ENCODE measurements at places on chromosomes 5 and 9. TPM values are rescaled to one million over a fixed set of nuclear protein-coding genes. Genes with fewer than 3 reads are reported as not detected.

Gene PDZD2
- 9.9 TPM for total RNA-seq

Gene TMC1
- total RNA-seq, result 2.5 TPM

Gene PNPLA7
- 1.6 TPM for total RNA-seq

Gene GRXCR2
- total RNA-seq, result not detected

Gene SYK
- 7.9 TPM for total RNA-seq

Gene INSL6
- total RNA-seq, result not detected

Gene COL27A1
- 17.5 TPM for total RNA-seq

Gene IFNA2
- total RNA-seq, result not detected

Gene TAF11L10
- total RNA-seq, result not detected

Gene NR4A3
- 0.24 TPM for total RNA-seq

Gene ADAMTS2
- 5.9 TPM for total RNA-seq

Gene SLC6A19
- not detected for total RNA-seq

DNA sequence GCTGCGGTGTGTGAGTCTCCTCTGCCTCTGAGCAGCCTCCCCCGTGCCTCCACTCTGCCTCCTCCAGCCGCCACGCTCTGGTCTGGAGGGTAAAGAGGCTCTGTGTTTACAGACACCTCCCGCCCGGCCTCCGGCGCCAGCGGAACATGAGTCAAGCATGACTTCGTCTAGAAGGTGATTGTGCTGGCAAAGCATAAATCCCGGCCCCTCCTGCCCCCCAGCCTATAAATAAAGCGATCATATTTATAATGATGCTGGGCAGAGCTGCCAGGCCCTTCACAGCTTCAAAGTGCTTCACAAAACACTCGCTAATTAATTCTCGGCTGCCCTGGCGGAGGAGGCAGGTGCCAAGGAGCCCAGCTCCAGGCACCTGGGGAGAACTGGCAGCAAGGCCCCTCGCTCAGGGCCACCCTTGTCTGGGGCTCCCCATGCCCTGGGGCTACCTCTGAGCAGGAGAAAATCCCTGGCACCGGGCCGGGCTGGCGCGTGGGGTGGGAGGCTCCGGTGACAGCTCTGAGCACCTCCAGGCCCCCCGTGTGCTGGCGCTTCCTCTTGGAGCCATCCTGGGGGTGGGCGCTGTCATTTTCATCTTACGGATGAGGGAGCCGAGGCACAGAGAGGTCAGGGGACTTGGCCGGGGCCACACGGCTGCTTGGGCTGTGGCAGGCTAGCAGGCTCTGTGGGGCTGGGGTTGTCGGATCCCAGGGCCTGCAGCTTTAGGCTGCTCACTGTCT lies 87.8 kb downstream of the RXRA start:
- DNase-seq, result no peak

GRCh38 chr9:107875571-107875980 lies 386.0 kb upstream of the KLF4 start:
- no peak for DNase-seq

GRCh38 chr9:73153793-73154227 lies 2.1 kb downstream of the ANXA1 start:
- no peak for DNase-seq

- DNase-seq, result no peak
Measured at GRCh38 chr9:134891053-134891452, 10.4 kb downstream of the FCN2 start.

DNA sequence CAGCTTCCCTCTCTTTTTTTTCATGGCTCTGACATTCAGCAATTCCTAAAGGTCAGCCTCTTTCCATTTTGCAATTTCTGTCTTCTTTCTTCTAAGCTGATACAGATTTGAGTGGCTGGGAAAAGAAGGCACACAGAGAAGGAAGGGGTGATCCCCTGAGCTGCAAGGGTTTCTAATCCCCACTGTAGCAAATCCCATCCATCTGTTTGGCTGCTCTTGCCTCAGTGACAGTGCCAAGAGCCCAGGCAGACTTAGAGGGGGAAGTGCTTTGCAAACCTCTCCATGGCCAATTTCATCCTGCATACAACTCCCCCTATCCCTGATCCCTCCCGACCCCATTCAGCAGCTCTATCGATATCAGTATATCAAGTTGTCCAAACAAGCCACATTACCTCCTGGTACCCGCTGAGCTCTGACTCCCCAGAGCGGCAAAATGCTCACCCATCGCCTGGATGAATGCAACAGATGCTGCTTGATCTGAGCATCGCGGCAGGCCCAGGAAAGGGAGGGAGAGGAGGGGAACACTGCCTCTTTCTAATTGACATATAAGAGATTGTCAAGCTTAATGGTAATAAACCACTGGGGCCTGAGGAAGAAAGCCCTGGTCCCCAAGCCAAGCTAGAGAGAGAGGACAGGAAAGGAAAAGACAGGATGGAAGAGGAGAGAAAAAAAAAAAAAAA lies 268.9 kb downstream of the ASTN2 start:
- no peak for DNase-seq

GRCh38 chr5:53453898-53454718 lies 26.3 kb upstream of the FST start:
- no peak for DNase-seq

- DNase-seq, result no peak
Measured at GRCh38 chr5:89179731-89180130, 296.7 kb upstream of the MEF2C start.

DNA sequence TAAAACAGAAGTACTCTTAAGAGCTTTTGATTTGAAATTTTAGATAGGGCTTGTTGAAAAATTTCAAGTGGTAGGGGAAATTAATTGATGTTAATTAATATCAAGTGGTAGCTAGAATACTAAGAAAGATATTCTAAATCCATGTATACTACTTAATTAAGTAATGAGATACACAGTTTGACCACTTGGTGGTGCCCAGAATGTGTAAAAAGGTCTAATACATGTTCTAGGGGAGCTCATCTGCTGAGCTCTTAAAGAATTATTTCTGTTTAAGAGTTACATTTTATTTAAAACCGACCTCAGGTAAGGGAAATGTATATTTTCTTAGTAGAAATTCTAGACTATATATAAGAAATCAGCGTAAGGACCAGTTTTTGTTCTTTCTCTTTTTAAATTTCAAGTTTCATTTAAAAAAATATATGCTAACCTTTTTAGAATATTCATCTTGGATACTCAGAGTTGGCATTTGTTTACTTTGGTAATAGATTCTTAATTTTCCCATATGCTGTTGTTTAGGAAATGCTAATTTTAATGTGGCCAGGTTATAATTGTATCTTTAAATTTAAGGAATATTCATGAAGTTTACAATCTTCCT lies 61.5 kb downstream of the LNPEP start:
- DNase-seq, result no peak

DNA sequence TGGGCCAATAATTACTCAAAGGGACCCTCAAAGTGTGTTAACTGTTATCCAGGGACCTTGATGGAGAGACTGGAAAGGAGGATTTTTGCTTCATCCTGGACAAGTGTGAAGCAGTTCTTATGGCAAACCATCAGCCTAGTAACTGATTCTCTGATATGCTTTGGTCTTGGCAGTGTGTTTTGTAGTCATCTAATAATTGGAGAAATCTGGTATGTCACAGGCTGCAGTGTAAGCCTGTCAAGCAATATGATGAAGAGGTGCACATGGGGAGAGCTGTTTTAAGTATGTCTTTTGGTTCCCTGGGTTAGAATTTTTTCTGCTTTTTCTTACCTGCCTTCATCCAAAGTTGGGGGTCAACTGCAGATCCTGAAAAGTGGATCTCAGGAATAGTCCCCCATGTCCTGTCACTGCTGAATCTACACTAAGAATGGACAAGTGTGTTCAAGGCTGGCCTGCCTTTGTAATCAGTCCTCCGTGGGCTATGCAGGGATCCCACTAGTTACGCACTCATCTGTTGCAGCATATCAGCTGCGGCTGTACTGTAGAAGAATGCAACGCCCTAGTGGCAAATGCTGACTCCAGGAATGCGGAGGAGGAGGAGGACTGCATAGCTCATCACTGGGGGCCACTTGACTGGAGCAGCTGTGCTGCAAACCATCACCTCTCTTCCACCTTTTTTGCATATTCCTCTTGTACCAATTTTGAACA lies 1.9 kb downstream of the SPTAN1 start:
- DNase-seq, result peak; percentile 69

DNA sequence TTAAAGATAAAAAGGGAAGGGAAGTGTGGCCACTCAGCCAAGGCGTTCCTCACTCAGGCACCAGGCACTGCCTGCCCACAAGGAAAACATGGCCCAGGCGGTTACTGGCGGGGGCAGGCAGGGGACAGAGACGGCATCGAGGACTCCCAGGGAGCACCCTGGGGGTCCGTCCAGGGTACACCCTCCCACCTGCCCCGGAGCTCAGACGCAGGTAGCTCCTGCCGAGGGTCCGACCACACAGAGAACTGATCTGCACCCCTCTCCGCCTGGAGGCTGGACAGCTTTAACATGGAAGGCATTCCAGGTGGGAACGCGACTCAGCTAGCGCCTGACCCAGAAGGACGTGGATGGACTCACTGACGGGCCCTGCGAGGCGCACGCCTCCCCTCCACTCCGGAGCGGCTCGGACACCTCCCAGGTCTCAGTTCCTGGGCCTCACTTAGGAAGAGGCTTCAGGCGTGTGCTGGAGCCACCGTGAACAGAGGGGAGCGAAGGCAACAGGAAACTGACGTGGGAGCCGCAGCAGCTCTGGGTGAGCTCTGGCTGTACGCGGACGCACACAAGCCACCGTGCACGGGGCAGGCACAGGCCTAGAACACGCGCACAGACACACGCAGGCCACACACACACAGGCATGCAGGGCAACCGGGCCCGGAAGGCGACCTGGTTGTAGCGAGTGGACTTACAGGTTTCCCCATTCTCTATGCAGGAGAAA lies 47.5 kb downstream of the NKD2 start:
- DNase-seq, result no peak

DNA sequence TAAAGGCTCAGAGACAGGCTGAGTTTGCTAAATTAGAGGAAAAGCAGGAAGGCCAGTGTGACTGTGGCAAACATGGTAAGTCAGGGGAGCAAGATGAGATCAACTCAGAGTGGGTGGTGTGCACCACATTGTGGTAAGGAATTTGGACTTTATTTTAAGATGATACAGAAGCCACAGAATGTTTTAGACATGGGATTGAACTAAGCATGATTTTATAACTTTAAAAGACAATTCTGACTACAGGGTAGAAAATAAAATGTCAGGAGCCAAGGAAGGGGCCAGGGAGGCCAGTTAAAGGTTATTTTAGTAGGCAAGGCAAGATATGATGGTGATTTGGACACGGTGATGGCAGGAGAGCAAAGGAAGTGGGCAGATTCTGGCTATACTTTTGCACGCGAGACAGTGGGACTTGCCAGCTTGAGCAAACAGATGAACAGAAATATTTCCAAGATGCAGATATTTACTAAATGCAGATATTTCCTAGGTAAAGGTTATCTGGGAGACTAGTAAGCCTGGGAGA lies 53.9 kb downstream of the TSSK1B start:
- DNase-seq, result no peak

- no peak for DNase-seq
Measured at GRCh38 chr5:159814805-159815585, 101.3 kb upstream of the ADRA1B start.

- DNase-seq, result no peak
Measured at GRCh38 chr5:63125862-63126261, 547.2 kb downstream of the LRRC70 start.

GRCh38 chr5:83285661-83286398 lies 185.7 kb upstream of the VCAN start:
- no peak for DNase-seq

GRCh38 chr5:34003941-34004340 lies 3.9 kb downstream of the AMACR start:
- DNase-seq, result no peak

DNA sequence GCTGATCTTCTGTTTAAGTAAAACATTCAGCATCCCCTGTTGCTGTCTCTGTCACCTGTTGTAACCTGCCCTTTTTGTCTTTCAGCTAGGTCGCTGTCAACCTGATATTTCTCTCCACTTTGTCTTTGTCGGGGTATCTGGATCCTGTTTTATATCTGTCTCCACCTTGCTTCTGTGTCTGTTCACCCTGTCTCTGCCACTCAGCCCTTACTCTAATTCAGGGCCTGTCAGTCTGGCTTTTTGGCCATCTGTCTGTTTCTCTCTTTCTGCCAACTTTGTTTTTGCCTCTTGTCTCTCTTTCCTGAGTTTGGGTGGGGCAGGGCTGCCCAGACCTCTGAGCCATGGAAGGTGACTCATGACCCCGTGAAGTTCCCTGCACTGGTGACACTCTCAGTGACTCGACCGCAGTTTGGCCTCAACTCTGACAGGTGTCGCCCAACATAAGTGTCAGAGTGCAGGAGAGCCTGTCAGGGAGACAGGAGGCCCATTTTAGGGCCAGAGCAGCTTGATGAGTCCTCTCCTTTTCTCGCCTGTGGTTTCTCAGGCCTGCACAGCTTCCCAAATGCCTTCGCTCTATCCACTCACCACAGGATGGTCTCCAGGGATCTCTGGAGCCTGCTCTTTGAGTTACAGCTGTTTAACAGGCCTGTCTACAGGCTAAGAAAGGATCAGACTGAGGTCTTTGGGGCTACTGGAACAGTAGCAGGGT lies 868 bp downstream of the ZBTB43 start:
- DNase-seq, result no peak
